KG1 (cell line): ENCODE measurements at places on chromosomes 13 and 19.

DNA sequence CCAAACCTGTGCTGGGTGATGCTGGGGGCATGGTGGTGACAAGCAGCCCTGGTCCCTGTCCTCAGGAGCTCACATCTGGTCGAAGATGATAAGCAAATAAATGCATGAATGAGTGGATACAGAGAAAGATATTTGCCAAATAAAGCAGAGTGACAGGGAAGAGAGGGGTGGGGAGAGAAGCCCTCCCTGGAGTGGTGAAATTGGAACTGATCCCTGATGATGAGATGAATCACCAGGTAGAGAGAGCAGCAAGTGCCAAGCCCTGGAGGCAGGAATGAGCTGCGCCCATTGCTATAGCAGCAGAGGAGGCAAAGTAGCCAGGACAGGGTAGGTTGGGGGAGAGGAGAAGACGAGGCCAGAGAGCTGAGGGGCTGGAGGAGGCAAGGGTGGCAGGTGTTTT lies 13.7 kb downstream of the FXYD5 start:
- no peak for DNase-seq

GRCh38 chr13:35736876-35737275 lies 260.4 kb upstream of the MAB21L1 start:
- DNase-seq, result no peak

- no peak for DNase-seq
These were observed 1.5 kb upstream of the CIRBP start for GRCh38 chr19:1267477-1268225.

DNA sequence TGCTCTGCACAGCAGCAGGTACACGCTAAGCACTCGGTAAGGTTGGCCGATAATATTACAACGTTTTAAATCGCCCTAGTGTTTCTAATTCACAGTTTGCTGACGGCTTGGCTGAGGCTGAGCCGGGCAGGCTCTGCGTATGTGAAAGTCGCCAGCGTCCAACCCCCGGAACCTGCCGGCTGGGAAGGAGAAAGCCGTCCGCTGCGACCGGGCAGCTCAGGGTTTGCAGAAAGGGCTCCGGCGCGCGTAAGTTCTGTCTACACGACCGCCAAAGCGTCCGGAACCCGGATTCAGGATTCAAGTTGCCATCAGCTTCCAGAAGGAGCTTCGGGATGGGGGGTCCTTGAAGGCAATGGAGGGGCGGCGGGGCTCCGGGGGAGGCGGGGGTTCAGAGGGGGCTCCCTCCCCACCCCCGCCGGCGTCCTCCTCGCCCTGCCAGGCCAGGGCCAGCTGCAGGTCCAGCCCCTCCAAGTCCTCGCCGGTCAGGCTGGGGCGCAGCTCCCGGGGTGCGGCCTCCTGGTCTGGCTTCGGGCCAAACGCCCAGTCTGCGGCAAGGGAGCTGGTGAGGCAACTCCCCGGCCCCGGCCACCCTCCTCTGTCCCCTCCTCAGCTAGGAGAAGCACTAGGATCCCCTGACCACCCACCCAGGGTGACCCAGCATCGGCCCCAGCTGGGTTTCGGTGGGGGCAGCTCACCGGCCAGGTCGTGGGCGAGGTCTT lies 575 bp downstream of the SMIM44 start:
- DNase-seq, result no peak

DNA sequence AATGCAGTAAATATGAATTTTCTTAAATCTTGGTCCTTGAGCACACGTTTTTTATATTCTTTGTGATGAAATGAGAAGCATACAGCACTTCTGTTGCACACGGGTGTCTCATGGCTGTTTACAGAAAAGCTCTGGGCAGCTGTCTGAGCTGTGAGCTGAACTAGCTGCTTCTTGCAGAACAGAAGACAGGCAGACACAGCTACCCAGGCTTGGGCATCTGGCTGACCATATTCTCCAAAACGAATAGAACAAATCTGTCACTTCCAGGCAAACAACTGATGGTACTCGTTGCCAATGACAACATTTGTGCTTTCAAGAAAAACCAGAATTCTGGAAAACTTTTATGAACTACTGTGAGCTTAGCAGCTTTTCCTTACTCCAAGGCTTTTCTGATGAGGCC lies 16.2 kb downstream of the PCID2 start:
- no peak for DNase-seq

DNA sequence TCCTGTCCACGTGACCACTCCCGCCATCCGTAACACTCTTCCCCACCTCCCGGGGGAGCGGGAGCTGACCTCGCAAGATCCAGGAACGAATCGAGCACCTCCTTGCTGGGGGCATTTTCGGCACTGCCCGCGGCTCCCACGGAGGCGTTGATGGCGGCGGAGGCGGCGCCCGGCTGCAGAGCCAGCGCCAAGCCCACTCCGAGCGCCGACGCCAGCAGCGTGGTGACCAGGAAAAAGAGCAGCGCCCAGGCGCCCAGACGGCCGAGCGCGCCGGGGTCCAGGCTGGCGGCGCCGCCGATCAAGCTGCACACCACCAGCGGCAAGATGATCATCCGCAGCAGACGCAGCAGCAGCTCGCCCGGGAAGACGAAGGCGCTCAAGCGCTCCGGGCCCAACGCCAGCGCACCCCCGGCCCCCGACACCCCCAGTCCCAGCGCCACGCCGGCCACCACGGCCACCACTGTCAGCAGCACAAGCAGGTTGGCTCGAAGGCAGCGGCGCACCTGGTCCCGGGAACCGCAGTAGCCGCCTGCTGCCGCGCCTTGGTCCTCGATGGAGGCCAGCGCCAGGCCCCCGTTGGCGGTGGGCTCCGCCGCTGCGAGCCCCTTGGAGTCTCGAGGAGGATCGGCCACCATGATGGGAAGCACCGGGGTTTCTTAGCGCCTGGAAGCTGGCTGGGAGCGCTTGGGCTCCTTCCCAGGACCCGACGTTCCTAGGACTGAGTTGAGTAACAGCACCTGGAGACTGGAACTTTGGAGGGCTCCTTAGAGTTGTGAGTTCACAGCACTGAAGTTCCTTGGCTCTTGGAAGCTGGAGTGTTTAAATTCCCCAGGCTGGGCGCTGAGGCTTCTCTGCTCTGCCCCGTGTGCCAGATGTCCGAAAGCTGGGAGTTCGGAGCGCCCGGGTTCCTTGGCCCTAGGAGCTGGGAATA lies 798 bp downstream of the SLC1A5 start:
- DNase-seq, result peak; percentile 30

GRCh38 chr13:97844151-97844550 lies 109.3 kb upstream of the IPO5 start:
- no peak for DNase-seq

DNA sequence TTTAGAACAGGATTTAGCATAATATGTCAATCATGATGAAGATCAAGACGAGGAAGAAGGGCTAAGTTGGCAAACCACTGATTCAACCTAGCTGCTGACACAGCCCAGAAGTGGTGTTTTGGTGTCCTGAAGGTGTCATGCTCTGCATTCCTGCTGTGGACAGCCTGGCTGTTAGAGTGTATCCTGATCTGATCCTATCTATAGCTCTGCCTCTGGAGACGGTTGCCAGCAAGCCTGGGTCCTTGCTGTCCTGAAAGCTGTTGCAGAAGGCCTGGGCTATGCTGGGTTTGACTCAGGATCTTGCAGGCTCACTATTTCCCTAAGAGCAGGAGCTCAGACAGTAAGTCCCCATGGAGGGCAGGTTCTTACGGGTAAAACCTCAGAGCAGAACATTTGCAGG lies 416.4 kb downstream of the TSHZ3 start:
- no peak for DNase-seq

DNA sequence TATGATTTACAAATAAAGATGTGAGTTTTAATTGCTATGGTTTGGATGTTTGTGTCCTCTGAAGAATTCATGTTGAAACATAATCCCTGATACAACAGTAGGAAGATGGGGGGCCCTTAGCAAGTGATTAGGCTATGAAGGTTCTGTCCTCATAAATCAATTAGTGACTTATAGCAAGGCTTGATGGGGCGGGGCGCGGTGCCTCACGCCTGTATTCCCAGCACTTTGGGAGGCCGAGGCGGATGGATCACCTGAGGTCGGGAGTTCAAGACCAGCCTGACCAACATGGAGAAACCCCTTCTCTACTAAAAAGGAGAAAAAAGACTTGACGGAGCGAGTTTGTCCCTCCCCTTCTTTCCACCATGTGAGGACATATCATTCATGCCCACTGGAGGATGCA lies 2486.5 kb upstream of the PCDH20 start:
- DNase-seq, result no peak
